Glomerular endothelial cell (primary cell): ENCODE measurements at places on chromosomes 12 and 14. TPM values are rescaled to one million over a fixed set of nuclear protein-coding genes. Genes with fewer than 3 reads are reported as not detected.

The SLC10A1 gene
- total RNA-seq = not detected in 2 replicates

The CNTN1 gene
- total RNA-seq = under 0.01 and 2.3 TPM in 2 replicates

The RAD51AP1 gene
- total RNA-seq = 4.1 and 8.5 TPM in 2 replicates

The TRMT61A gene
- 7.1 and 9.3 TPM in 2 replicates for total RNA-seq

The SLC4A8 gene
- total RNA-seq = 3.1 and 3.4 TPM in 2 replicates

The HECTD4 gene
- total RNA-seq = 27.0 and 35.1 TPM in 2 replicates

The MMAB gene
- 22.5 and 33.6 TPM in 2 replicates for total RNA-seq

The C12orf56 gene
- total RNA-seq = not detected in 2 replicates

The KRT82 gene
- not detected in 2 replicates for total RNA-seq

The OASL gene
- total RNA-seq = 0.39 and 2.4 TPM in 2 replicates

The WIF1 gene
- not detected in 2 replicates for total RNA-seq

The RASAL1 gene
- not detected in 2 replicates for total RNA-seq

The NPFF gene
- total RNA-seq = 0.70 TPM in 1 of 2 replicates, not detected in the other

The HOXC10 gene
- total RNA-seq = 1.2 and 6.1 TPM in 2 replicates

The TSPAN19 gene
- total RNA-seq = 0.35 TPM in 1 of 2 replicates, not detected in the other

The CD163L1 gene
- 1.8 and 3.3 TPM in 2 replicates for total RNA-seq

The TOMM20L gene
- not detected in 2 replicates for total RNA-seq

The HCAR2 gene
- total RNA-seq = not detected in 2 replicates

The BTBD7 gene
- total RNA-seq = 22.9 and 30.4 TPM in 2 replicates

The KRT7 gene
- 92.6 and 240 TPM in 2 replicates for total RNA-seq

The PTPRO gene
- total RNA-seq = 0.34 TPM in 1 of 2 replicates, not detected in the other

The EPYC gene
- not detected in 2 replicates for total RNA-seq

The TPH2 gene
- not detected in 2 replicates for total RNA-seq

The TBX3 gene
- total RNA-seq = 6.8 and 6.9 TPM in 2 replicates

The AQP5 gene
- not detected in 2 replicates for total RNA-seq

The DCD gene
- not detected in 2 replicates for total RNA-seq

The MGST1 gene
- total RNA-seq = 4.7 and 26.9 TPM in 2 replicates

The CELA1 gene
- total RNA-seq = not detected in 2 replicates

The OTUB2 gene
- 5.7 and 8.2 TPM in 2 replicates for total RNA-seq

The DBX2 gene
- not detected in 2 replicates for total RNA-seq

The HCAR1 gene
- total RNA-seq = 0.15 and 0.18 TPM in 2 replicates

The JPH4 gene
- 0.53 TPM in 1 of 2 replicates, not detected in the other for total RNA-seq

The B4GALNT1 gene
- 1.1 and 2.9 TPM in 2 replicates for total RNA-seq

The IL26 gene
- not detected in 2 replicates for total RNA-seq
